ENCODE measurements at places on chromosomes 1 and 21.

GRCh38 chr21:35984654-35985361 is 75.5 kb downstream of the SETD4 start:
- peak; percentile 54 for DNase-seq

DNA sequence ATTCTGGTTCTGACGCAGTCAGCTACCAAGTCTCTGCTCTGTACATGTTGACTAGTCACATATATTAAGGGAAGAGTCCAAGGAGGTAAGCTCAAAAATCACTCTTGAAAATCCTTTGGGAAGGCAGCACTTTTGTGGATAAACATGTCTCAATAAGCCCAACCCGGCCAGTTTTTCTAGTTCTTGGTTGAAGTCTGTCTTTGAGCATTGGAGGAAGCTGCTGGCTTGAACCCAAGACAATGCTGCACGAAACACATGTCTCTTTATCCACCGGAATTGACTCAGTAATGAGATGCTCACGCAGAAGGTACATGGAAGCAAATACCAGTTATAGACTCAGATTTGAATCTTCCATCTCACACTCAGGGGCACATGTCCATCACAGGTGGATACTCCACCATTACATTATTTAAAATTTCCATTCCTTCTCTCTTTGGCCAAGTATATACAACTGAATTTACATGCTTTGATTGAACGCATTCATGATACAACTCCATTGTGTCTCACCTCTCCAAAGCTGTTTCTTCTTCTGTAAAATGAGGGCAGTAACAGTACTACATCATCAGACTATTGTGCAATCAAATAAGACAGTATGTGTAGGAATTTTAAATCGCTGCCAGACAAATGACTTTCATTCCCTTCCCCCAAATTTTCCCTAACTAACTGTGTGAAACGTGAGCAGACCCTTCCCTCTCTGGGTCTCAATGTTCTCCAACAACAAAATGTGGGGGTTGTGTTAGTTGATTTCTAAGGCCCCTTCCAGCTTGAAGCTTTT is 9.6 kb upstream of the GUCA2A start:
- peak; percentile 94 for DNase-seq

- DNase-seq = peak; percentile 95
Observed at GRCh38 chr1:162538815-162539431, 22.6 kb upstream of the UAP1 start.

GRCh38 chr1:204322339-204322868 is 37.3 kb downstream of the PLEKHA6 start:
- DNase-seq = no peak

DNA sequence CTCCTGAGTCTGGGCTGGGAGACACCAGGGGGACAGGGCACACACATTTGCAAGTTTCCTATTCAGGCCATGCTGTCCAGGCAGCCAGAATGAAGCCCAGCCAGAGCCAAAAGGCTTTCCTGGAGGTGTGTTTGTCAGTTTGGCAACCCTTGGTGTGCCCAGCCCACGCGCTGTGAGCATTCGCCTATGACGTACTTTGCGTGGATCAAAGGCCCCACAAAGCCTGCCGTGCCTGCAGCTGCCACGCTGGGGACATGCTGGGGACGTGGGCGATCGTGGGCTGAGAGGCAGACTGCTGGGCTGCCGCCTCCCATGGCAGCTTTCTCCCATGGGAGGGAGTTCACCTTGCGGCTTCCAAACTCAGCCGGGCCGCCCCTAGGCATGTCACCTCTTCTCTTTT is 57.5 kb downstream of the CD247 start:
- DNase-seq = no peak

DNA sequence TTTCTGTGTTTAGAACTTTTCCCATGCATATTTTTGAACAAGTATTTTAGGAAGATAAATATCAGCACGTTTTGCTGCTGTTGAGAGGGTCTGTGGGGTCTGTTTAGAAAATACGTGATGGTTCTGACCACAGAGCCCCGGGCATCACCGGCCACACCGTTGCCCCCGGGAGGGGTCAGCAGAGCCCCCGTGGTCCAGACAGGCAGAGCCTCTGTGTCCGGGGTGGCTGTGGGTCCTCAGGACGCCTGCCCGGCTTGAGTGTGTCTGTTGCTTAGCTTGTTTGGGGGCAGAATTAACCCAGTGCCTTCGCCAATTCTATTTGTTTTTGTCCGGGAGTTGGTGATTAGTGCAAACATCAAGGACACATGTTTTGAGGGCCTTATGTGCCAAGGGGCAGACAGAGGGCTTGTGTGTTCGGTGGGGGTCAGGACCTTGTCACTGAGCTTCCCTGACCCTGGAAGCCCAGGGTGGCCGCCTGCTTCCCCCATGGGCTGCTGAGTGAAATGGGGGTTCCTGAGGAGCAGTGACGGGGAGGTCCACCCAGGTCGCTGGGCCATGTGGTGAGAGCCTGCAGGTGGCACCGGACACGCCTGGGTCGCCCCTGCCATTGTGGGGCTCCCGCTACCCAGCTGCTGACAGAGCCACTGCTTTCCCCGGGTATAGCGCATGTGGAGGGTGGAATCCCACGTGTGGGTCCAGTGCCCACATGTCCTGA is 122.2 kb downstream of the SIK1 start:
- DNase-seq = no peak

GRCh38 chr1:77506771-77507170 is 175.7 kb downstream of the ZZZ3 start:
- no peak for DNase-seq

- no peak for DNase-seq
Observed at GRCh38 chr21:15444118-15444960, 285.4 kb upstream of the USP25 start.

DNA sequence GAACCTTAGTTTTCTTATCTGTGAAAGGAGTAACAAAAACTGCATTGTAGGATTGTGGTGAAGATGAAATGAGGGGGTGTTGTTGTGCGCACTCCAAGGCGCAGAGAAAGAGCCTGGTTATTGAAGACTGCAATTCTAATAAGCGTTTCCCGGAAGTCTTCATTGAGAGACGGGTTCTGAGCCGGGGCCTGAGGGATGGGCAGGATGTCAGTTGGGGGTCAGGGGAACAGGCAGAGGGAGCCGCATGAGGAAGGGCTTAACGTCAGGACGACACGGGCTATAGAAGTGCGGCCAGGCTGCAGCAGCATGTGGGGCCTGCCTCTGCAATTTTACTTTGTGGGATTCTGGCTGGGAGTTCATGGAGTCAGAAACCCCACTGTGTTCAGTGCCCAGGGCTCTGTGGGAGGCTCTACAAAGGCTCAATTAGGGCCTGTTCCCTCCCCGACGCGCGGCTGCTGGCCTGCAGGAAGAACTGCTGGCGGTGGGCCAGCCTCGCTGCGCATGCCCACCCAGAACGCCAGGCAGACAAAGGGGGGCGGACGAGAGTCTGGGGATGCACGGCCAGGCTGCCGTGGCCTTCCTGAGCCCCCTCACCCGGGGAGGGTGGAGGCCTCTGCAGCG is 20.7 kb downstream of the TRIM62 start:
- DNase-seq = no peak

- DNase-seq = no peak
Observed at GRCh38 chr1:228285661-228286504, 78.0 kb downstream of the OBSCN start.

DNA sequence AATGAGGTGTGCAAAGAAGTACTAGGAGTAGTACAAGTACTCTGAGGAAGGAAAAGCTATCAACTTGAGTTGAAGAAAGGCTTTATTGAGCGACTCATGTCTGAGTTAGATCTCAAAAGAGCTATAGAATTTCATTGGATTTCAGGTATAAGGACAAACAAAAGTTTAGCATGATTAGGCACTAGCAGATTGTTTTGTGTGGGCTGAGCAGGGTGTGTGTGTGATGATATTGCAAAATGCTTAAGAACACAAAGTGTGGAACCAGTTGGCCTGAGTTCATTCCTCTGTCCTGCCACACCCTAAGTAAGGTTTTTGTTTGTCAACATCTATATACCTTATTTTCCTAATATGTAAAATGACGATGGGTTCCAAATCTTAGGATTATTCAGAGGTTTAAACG is 158.9 kb downstream of the KCNK2 start:
- DNase-seq = peak; percentile 68

- DNase-seq = no peak
Observed at GRCh38 chr1:182391028-182391361, 595 bp downstream of the GLUL start.

- no peak for DNase-seq
Observed at GRCh38 chr1:159938211-159938852, 7.1 kb downstream of the IGSF9 start.

GRCh38 chr1:18398791-18399530 is 81.8 kb upstream of the KLHDC7A start:
- no peak for DNase-seq

DNA sequence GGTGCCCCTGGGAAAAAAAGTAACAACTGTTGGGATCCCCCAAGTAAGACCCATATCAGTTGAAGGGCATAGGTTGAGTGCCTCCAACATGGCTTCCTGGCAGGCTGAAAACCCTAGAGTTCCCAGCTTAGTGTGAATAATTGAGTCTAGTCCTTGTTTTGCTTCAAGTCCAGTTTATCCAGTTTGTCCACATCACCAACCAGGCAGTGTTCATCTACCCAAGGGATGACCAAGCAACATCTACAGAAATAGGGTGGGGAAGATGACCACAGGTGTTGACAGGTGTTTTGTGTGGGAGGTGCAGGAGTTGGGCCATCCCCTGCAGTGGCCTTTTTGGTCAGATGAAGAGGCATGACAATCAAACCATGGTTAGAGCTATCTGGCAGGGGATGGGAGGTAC is 54.3 kb upstream of the ERO1B start:
- peak; percentile 19 for DNase-seq

DNA sequence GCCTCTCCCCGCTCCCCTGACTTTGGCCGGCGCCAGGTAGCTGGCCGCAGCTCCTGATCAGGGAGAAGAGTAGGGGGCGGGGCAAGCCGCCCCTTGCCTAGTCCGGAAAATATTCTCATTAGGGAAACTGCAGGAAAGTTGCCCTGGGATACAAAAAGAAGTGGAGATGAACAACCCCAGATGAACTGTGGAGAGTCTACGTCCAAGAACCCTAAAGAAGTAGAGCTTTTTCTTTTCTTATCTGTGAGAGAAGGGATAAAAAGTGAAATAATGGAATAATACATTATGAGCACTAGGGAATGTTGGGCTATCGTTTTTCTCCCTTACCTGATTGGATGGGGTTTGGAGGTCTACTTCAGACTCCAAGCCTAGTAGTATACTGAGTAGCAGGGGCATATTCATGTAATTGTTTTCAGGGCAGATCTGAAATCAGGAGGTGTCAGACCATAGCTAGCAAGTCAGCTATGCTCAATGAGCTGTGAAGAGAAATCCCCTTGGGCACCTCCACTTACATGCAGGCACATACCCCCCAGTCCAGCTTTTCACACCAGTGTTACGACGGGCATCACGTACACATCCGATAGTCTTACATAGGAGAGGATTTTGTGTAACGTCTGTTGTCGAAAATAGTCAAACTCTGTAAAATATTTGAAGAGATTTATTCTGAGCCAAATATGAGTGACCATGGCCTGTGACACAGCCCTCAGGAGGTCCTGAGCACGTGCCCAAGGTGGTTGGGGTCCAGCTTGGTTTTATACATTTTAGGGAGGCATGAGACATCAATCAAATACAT is 1.7 kb upstream of the DUSP10 start:
- no peak for DNase-seq

DNA sequence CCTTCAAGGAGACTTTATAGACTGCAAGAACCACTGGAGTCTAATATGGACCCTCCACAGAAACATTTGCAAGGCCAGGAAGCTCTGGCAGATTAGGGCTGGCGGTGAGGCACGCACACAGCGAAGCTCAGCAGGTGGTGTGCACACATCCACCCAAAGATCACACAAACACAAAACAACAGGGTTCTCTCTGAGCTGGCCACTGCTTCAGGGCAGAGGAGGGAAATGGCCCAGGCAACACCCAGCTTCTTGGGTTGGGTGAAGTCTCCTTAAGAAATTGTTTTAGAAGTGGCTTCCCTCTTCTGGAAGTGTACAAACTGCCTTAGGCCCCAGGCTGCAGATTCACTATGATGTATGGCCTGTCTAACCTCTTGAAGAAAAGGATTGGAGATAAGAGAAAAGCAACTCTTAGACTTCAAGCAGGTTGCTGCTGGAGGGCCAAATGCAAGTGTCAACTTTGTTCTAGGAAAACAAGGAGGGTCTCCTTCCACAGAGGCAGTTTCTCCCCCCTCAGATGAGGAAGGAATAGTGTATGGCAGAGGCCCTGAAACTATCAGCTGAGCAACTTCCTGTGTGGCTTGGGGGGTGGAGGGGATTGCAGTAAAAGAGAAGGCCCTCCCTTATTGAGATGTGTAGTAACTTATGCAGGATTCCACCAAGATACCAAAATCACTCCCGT is 2.0 kb downstream of the RCSD1 start:
- DNase-seq = no peak

DNA sequence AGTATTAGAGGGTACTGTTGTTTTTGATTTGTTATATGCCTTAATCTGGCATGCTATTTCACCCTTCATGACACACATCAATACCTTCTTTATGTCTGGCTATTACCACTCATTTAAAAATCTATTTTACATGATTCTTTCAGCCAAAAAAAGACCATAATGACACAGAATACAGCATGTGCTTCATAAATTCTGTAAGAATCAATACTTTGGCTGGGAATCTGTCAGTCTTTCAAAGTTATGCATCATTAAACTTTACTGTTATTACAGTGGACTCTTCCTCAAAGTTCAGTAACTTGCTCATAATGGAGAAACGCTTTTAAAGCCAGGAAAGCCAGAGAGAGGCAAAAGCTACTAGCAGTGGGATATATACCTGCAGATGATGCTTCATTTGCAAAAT is 247.2 kb upstream of the ADGRL2 start:
- DNase-seq = no peak

DNA sequence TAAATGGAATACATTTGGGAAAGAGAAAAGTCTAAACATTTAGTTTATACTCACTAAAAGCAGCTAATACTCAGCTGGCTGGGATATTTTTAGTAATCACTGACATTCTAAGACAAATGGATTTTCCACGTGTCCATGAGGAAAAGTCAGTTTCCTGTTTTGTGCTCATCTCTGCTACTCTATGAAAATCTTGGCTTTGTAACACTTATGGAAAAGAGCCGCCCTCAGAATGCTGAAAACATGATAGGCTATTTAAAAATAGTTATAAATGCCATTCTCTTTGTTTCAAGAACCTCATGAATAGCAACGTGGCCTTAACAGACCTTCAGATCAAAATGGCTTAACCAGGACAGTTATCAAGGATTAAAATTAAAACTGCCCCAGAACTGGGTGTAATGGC is 29.9 kb downstream of the MRAP start:
- no peak for DNase-seq

DNA sequence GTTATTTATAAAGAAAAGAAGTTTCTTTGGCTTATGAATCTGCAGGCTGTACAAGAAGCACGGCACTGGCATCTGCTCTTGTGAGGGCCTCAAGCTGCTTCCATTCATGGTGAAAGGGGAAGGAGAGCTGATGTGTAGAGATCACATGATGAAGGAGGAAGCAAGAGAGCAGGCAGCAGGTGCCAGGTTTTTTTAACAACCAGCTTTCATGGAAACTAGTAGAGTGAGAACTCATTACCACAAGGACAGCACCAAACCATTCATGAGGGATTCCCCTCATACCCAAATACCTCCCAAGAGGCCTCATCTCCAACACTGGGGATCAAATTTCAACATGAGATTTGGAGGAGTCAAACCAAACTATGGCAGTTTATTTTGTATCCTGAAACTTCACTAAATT is 85.8 kb upstream of the CAMK1G start:
- DNase-seq = no peak

- DNase-seq = no peak
Observed at GRCh38 chr21:37445228-37445627, 78.7 kb downstream of the DYRK1A start.
